Stimulated activated CD8-positive, alpha-beta memory T cell treated with anti-CD3 and anti-CD28 coated beads, Interleukin-7, amount 100 ng/mL, for 24 hours (primary cell): ENCODE measurements at places on chromosomes 12 and 14.

DNA sequence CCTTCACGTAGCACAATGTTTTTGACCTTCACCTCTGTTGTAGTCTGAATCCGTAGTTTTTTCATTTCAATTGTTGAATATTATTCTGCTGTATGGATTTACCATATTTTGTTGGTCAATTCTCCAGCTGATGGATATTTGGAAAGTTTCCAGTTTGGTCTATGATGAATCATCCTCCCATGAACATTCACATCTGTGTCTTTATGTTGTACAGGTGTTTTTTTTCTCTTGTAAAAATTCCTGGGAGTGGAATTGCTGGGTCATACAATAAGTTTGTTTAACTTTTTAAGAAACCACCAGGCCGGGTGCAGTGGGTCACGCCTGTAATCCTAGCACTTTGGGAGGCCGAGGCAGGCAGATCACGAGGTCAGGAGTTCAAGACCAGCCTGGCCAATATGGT is 36.7 kb upstream of the GNG2 start:
- DNase-seq = no peak

DNA sequence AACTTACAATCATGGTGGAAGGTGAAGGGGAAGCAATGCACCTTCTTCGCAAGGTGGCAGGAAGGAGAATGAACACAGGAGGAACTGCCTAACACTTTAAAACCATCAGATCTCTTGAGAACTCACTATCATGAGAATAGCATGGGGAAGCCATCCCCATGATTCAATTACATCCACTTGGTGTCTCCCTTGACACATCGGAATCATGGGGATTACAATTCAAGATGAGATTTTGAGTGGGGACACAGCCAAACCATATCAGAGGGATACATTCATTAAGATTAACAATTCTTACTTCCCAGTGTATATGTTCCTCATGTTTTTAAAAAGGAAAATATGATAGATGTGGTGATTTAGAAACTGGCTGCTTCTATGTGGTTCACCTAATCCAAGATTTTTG is 117.9 kb downstream of the PDE3A start:
- no peak for DNase-seq

GRCh38 chr14:77094672-77095284 is 3.3 kb upstream of the CIPC start:
- DNase-seq = peak; percentile 69

- DNase-seq = no peak
These were observed 365.8 kb upstream of the MGAT4C start for GRCh38 chr12:86621957-86622356.

GRCh38 chr14:61150851-61151250 is 130.3 kb downstream of the TMEM30B start:
- no peak for DNase-seq

DNA sequence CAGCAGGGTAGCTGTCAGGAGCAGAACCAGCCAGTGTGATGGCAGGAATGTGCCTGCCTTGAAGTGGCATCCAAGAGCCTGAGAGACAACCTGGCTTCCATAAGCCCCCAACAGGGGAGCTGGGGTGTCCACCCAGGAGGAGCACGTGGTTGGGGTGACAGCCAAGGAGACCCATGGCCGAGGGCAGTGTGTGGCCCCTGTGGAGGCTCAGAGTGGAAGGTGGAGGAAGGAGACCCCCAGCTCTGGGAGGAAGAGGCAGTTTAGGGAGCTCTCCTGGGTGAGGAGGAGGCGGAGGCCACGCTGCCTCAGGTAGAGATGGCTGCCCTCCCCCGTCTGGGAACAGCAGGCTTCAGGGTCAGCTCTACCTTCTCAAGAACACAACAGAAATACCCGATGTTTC is 147.0 kb downstream of the CALM1 start:
- no peak for DNase-seq

DNA sequence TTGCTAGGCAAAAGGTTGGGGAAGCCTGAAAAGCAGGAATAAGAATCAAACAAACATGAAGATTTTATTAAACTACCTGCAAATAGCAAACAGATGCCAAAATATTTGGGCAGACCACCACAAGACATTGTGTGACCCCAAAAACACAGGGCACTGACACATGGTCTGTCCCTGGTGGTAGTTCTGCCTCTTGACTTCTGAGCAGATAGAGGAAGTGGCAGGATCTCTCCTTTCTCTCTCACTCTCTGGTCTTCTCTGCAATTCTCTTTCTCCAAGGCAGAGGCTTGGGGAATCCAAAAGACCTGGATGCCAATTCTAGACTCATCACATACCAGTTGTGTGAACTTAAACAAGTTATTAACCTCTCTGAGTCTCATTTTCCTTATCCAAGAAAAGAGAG is 4.3 kb upstream of the PTGDR start:
- DNase-seq = no peak

DNA sequence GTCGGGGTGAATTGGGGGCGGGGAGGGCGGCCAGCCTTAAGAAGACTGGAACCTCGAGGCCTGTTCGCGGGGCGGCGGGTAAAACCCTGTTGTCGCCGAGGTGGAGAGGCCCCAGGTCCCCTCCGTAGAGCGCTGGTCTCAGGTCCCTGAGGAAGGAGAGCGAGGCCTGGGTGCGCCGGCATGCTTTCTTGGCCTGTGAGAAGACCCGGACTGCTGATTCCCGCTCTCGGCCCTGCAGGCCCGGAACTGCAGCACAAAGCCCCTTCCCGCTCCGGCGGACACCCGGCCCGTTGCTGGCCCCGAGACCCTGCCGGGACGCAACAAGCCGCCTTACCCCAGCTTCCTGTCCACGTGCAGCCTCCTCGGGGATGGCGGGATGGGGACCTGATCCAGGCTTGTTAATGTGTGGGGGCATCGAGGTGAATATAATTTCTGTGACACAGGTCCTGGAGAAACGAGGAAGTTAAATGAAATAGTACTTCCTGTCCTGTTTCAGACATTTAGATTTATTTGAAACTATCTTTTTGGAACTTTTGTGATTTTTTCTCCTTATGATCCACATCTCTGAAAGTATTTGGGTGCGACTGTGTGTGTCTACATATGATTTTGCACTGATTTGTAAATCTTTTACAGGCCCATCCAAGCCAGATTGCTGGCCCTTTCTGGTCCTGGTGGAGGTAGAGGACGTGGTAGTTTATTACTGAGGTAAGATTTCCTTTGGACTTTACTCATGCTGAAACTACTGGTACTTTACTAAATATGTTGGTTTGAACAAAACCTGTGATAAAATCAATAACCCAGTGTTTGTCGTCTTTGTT is 600 bp downstream of the PNN start:
- peak; percentile 16 for DNase-seq

- DNase-seq = no peak
These were observed 379.3 kb upstream of the DCN start for GRCh38 chr12:91561958-91562325.

GRCh38 chr12:68447797-68448260 is 115.7 kb upstream of the MDM1 start:
- DNase-seq = no peak

DNA sequence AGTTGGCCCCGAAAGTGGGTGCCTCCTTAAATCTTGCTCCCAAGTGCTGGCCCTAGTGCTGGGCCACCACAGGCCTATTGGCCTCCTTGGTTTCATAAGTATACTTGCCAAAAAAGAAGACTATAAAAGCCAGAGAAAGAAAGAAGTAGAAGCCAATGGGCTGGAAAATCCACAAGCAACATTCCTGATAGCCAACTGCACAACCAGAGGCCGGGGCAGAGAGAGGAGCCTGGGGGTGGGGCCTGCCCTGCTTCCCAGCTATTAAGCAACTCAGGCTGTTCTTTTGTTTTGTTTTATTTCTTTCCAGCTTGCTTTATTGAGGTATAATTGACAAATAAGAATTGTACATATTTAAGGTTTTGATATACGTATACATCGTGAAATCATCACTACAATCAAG is 177.2 kb upstream of the NTF3 start:
- DNase-seq = no peak

- no peak for DNase-seq
These were observed 1.5 kb downstream of the FKBP4 start for GRCh38 chr12:2796187-2796666.

GRCh38 chr12:84079626-84080025 is 833.0 kb downstream of the SLC6A15 start:
- no peak for DNase-seq

- no peak for DNase-seq
These were observed 921.8 kb downstream of the BCL11B start for GRCh38 chr14:98350213-98350612.

- no peak for DNase-seq
These were observed 73.7 kb upstream of the SFSWAP start for GRCh38 chr12:131636940-131637750.

DNA sequence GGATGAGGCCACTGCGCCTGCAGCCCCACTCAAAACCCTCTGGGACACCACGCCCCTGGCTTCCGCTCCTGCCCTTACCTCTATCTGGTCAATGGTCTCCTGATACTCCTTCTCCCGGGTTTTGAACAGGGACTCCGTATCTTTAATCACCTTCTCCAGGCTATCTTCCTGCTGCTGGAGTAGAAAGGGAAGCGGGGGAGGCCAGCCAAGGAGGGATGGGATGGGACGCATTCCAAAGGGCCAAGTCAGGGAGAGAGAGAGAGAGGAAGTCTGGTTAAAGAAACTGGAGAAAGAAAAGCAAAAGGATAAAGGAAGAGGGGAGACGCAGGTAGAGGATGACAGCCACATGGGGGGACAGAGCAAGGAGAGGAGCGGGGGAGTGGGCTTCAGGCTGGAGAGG is 7.9 kb downstream of the IFFO1 start:
- DNase-seq = no peak

DNA sequence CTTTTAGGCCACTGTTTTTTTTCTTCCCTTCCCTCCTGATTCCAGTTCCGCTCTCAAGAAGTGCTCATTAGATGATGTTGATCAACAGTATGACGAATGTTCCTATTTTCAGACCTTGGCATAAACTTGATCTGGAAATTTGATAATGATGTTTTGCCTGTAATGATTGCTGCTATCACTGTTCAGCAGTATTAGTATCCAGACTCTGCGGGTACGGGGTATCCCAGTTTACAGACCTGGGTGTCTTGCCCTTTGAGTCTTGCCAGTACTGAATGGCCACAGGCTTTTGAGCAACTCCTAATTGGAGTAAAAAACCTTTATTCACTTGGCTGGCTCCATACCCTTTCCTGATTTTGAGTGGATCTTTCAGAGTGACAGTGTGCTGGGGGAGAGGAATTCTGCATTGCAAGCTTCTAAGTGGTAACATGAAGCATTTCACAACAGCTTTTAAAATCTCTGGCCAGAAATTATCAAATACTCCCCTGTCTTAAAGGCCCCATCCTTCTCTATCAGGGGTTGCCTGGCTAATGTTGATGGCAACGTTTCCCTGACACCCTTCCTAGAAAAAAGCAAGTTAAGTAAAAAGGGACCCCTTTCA is 5.9 kb upstream of the ASB8 start:
- no peak for DNase-seq

GRCh38 chr12:2930865-2931264 is 28.3 kb upstream of the TEAD4 start:
- no peak for DNase-seq

- no peak for DNase-seq
These were observed 102.7 kb downstream of the ST8SIA1 start for GRCh38 chr12:22231836-22232235.

- no peak for DNase-seq
These were observed 164.1 kb downstream of the ATP23 start for GRCh38 chr12:58105225-58106119.

GRCh38 chr12:71848212-71848611 is 8.7 kb downstream of the TBC1D15 start:
- DNase-seq = no peak

GRCh38 chr12:16330560-16330959 is 16.9 kb upstream of the MGST1 start:
- no peak for DNase-seq

DNA sequence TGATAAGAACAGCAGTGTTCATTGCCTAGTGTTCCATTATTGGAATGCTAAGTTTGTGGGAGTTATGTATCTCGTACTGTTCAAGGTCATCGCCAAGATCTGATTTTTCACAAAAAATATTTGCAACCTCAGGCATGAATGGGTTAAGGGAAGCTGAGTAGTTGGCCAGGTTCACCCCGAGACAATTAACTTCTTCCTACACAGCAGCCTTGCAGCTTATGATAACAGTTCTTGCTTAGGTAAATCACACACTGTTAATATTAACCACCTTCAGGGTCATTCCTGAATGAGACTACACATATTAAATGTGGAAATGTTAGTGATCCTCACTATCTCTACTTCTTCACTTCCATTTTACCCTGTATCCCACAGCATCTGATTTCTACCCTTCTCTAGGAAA is 18.0 kb downstream of the FKBP11 start:
- no peak for DNase-seq

GRCh38 chr12:122403115-122403770 is 19.2 kb downstream of the CLIP1 start:
- no peak for DNase-seq

DNA sequence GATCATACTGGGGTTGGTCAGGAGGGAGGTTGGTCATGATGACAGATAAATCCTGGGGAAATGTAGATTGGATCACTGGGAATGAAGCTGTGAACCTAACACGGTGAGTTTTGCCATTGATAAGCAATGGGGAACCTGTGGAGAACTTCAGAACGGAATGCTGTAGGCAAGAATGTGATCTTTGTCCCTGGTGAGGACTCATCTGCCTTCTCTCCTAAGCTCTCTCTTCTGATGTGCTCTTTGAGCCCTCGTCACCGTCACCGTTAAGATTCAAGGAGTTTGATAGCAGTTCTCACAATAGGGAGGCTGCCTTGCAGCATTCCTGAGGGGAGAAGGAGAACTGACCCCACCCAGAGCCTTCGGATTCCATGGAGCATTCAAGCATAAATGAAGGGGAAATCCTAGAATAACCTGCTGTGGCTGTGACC is 217.6 kb downstream of the ANO6 start:
- no peak for DNase-seq

DNA sequence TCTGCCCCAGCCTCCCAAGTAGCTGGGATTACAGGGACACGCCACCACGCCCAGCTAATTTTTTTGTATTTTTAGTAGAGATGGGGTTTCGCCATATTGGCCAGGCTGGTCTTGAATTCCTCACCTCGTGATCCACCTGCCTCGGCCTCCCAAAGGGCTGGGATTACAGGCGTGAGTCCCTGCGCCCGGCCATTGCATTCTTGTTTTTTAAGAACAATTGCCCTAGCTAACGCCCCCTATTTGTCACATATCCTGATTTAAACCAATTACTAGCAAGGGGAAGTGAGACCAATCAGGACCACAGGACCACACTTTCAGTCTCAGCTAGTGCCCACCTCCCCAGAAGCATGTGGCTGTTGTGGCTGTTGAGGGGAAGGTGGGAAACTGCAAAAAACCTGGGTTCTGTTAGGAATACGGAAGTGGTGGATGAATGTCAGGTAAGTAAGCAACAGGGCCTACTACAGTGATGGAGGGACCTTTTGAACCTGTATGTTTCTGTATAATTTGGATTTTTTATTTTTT is 37.8 kb upstream of the NFYB start:
- no peak for DNase-seq

- DNase-seq = no peak
These were observed 51.8 kb downstream of the PRIMA1 start for GRCh38 chr14:93736378-93737014.

DNA sequence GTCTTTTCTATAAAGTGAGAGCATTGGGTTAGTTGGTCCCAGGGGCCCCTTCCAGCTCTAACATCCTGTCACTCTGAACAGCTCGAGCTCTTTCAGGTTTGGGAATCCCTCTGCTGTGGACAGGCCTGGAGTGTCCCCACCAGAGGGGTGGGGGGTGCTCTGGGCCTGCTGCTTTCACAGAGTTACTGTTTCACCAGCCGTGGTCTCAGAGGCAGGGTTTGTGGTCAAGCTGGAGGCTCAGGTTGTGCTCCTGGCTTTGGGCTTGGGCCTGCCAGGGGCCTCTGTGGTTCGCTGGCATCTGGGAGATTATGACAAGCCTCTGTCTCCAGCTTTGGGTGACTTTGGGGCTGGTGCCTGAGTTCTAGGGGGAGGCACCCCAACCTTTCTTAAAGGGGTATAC is 59.6 kb downstream of the FBXL14 start:
- DNase-seq = no peak
